ENCODE measurements at places on chromosomes 11 and 22.

DNA sequence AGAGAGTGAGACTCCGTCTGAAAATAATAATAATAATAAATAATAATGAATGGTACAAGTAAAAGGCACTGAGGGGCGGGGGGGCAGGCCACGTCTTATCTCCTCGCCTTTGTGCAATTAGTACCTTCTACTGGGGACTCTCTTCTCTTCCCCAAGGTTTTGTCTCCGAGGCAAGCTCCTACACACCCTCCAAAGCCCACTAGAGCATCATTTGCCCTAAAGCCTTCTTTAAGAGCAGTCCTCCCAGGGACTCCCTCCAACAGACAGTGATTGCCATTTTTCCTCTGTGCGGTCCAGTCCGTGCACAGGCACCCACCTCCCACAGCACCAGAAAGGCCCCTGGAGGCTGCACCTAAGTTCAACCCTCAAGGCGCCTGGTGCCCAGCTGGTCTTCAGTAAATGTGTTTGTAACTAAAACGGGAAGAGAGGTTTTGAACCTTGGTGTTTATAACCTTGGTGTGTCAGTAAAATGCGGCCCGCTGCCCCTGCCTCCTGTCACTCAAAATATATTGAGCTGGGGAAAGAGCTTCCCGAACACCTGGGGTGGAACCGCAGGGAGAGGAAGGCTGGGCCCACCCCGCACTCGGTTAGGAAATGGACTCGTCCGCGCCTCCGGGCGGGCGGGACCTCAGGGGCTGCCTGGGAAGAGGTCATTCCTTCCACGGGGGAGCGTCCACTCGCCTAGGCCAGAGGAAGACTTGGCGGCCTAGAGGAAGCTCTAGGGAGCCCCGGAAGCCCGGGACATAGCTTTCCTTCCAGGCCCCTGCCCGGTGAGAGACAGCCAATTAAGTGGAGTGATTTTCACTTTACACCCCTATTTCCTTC lies 4.7 kb upstream of the KDELR3 start:
- DNase-seq, result peak; percentile 77

DNA sequence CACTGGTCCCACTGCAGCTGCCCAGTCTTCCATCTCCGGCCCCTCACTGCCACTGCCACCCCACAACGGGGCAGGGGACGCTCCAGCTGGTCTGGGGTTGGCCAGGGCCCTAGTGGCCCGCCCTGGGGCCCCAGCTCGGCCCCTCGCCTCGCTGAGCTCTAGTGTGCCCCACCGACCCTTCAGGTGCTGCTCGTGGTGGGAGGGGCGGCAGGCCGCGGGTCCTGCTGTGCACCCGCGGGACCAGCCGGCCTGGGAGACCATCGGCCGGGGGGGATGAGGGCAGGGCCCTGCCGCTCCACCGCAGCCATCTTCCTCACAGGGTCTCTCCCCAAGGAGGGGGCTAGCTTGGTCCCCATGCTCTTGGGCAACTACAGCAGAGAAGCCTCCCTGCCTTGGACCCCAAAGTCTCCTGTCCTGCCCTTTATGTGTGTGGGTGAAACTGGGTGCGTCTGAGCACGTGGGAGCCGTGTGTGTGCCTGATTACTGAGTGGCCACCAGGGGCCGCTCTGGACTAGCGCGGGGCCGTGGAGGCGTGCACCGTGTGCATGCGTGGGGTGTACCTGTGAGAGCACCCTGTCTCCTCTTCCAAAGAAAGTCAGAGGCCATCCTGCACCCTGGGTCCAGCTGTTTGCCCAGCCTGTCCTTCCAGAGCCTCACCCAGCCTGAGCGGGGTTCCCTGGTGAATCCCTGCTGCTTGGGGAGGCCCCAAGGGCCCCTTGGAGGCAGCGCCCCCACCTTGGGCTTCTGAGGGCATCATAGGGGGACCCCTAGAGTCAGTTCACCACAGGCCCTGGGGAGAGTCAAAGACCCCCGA lies 6.0 kb upstream of the ACR start:
- peak; percentile 64 for DNase-seq

GRCh38 chr11:30125456-30125855 lies 105.4 kb upstream of the FSHB start:
- DNase-seq, result no peak

GRCh38 chr11:127651175-127651887 lies 650.8 kb upstream of the KIRREL3 start:
- DNase-seq, result no peak

DNA sequence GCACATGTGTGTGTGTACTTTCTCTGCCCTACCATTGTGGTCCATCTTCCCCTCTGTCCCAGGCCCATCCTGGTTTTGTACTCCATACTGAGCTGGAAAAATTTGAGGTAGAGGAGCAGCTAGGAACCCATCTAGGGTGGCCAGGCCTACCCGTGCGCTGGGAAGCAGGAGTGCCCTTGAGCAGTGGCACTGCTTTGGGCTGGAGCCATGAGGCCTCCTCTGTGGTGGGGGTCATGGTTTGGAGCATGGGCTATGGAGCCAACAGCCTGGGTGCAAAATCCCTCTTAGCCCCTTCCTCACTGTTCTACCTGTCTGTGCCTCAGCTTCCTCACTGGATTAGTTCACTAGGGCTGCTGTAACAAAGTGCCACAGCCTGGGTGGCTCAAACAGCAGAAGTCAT lies 21.9 kb upstream of the ALG8 start:
- no peak for DNase-seq

- DNase-seq, result no peak
Observed at GRCh38 chr11:72758304-72758689, 6.1 kb upstream of the ARAP1 start.

DNA sequence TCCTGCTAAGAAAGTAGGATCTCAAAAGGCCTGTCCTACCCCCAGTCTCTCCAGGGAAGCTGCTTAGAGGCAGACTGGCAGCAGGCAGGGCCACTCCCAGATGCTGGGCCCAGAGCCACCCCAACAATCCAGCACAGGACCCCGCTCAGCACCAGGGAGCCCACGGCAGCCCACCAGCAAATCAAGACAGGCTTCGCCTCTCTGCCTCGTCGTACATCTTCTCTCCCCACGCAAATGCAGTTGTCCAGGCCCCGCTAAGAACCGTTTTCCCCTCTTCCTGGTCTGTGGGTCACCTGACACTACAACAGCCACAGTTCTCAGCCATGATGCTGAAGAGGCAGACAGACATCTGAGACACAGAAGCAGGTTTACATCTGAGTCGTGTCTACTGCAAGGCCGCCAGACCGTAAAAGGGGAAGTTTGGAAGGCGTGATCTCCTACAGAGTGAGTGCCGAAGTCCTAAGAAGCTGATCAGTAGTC lies 51.1 kb downstream of the IGSF9B start:
- peak; percentile 53 for DNase-seq
